ENCODE measurements at places on chromosomes 7 and 10.

DNA sequence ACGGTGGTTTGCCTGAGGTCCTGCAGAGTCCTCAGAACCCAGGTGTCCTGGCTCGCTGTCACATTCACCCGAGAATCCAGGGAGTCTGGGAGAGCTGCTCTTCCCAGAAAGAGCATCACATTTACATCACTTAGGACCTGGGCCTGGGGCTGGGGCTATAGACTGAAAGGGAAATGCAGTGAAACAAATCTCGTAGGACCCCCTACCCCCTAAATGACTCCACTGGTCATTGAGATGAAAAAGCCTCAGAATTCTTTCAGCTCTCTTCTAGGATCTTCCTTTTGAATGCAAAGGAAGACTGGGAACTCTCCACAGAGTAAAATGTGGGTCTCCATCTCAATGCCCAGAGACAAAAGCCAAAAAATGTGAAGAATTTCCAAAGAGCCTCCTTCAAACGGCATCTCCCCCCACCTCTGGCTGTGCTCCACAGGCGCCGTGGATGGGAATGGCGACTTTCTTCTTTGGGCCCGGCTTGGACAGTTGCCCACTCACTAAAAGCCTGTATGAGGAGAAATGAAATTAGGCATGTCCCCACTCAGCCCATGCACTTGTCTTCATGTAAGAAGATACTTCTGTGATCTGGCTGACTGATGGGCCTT is 49.0 kb upstream of the PODXL start:
- no peak for DNase-seq

DNA sequence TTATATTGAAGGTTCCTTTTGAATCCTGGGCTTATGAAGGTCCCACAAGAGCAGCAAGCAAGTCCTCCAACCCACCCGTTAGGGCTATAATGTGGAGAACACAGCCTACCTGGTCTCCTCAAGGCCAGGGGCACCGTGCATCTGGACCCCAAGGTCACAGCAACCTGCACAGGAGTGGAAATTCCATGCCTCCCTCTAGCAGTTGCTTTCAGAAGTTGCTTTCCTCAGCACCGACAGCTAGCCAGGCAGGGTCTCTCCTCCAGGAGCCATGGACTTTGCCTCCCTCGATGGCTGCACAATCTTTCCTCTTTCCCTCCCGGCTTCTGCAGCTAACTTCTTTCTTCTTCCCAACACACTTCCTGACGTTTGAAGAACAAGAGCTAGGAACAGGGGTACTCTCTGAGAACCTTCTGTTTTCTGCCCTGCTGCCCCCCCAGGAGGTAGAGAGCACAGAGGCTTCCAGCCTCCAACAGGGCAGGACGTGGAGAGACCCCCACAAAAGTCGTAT is 149.8 kb downstream of the PTPN20 start:
- DNase-seq: no peak

DNA sequence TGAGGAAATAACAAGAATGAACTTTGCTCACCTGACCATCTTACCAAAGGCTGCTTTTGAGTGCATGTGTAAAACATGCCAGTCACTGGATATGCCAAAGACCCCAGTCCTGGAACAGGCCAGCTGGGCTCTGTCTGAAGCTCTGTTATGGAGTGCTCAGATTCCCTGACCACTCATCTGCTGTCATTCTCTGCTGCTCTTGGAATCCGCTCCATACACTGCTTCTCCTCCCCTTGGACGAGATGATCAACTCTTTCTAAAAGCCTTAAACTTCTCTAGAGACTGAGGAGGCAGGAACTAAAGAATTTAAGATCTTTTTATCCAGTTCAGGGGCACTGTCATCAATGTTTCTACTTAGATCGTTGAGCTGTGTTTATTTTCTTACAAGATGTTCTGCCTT is 100.2 kb downstream of the SPAG6 start:
- DNase-seq: no peak

DNA sequence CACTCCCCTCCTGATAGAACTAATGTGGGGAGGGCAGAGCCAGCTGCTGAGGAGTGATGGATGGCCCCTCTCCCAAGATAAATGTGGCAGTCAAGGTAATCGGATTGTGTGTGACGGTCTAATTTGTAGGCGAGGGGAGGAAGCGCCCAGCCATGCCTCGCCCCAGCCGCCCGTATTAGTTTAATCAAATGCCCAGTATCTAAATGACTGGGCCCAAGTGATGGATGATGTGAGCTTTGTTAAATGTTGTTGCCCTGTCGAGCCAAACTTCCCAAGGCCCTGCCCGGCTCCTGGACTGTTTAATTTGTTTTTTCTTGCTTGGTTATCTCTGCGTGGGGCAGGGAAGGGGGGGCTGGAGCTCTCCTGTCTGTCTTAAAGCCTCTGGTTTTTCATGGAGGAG is 88.4 kb upstream of the PPIF start:
- DNase-seq: no peak

DNA sequence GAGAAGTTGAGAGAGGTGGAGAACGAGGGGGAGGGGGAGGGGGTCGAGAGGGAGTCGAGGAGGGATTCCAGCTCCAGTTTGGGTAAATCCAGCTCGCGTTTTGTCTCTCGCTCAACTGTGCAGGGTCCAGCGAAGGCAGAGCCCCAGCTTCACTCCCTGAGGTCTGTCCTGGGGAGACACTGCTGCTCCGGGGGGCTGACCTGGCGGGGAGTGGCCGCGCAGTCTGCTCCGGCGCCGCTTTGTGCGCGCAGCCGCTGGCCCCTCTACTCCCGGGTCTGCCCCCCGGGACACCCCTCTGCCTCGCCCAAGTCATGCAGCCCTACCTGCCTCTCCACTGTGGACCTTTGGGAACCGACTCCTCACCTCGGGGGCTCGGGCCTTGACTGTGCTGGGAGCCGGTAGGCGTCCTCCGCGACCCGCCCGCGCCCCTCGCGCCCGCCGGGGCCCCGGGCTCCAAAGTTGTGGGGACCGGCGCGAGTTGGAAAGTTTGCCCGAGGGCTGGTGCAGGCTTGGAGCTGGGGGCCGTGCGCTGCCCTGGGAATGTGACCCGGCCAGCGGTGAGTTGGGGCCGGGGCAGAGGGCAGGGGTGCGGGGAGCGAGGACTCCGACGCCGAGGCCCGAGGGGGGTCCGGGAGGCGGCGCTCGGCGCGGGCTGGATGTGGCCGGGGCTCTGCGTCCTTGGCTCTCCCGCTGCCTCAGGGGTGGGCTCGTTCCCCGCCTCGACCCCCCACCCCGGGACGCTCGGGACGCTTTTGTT is at the start of gene TET1:
Gene TET1, plus strand, starts transcription at position 152 of the 757 bp plus-strand sequence. CDS start 12,002 bp downstream, outside the sequence.
- peak; percentile 85 for DNase-seq

DNA sequence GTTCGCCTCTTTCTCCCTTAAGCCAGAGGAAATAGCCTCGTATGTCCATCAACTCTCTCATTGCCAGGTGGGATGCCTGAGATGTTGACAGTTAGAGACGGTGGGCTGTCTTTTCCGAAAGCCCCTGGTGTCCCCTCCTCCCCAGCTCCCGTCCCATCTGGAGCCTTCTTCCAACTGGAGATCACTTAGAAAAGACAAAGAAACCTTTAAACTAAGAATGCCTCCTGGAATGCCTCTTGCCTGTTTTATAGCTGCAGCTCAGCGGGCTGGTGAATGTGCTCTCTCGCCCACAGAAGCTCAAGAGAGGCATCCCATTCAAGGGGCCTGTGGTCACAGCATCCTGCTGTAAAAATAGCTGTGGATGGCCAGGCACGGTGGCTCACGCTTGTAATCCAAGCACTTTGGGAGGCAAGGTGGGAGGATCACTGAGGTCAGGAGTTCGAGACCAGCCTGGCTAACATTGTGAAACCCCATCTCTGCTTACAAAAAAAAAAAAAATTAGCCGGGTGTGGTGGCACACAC is 5.2 kb upstream of the MYL10 start:
- no peak for DNase-seq

GRCh38 chr7:74655768-74656440 is 1.6 kb upstream of the GTF2I start:
- no peak for DNase-seq

DNA sequence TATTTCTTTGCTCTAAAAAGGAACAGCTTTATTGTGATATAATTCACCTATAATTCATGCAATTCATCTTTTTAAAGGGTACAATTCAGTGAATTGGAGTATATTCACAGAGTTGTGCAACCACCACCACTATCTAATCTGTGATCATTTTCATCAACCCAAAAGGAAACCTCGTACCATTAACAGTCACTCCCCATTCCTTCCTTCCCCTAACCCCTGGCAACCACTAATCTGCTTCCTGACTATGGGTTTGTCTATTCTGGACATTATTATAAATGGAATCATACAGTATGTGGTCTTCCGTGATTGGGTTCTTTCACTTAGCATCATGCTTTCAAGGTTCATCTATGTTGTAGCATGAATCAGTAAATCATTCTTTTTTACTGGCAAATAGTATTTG is 52.3 kb downstream of the MKI67 start:
- DNase-seq: no peak

DNA sequence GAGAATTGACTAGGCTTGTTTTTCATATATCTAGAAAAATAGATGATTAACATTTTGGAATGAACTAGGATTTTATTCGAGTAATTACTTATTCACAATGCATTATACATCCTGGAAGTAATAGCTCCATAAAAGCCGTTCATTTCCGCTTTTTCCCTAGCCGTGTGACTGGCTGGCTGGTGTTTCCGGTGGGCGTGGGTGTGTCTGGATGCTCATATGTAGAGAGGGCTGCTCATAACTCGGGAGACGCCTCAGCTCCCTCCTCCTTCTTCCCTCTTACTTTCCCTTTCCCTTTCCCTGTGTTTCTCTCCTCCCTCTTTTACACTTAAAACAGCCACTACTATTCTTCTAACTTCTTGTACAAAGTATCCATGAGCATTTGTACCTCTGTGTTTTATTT is 187.7 kb upstream of the VSTM2A start:
- no peak for DNase-seq

DNA sequence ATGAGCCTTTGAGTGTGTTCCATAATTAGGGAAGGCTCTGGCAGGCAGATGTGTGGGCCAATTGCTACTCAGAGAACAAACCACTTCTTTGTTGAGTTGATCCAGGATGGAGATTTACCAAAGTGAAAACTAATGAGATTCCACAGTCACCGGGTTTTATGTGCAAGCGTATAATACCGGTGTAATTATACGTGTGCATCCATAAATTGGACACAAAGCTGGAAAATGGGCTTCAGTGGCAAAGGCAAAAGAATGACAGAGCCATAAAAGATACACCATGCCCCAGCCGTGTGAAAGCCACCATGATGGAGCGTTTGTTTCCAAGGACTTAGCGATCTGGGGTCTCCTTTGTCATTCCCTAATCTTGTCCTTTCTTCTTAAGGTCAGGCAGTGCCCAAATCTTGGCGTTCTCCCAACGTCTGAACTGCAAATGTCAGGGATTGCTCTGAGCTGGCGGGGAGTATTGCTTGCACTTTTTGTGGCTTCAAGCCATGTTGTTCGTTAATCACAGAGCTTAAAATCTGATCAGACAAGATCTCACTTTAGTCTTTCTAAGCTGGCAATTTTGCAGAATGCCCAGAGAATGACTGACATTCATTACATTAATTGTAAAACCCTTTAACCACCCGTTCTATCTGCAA is 70.1 kb downstream of the NPTX2 start:
- DNase-seq: no peak

DNA sequence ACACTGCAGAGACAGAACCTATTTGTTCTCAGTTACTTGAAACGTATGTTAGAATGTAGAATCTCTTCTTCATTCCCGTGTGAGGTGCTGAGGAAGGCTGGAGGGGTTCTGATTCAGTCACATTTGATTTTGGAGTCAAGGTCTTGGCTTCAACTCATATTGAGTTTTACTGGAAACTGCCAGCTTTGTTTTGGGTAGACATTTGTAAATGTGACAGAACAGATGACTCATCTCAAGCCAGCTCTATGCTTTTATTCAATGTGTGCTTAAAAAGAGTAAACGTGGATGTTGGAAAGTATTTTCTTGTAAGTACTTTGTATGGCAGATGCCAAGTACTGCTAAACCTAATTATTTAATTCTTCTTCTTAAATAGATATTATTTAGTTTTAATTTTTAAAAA is 780.8 kb upstream of the C7orf33 start:
- no peak for DNase-seq

GRCh38 chr7:9201928-9202327 is 768.5 kb downstream of the NXPH1 start:
- no peak for DNase-seq

DNA sequence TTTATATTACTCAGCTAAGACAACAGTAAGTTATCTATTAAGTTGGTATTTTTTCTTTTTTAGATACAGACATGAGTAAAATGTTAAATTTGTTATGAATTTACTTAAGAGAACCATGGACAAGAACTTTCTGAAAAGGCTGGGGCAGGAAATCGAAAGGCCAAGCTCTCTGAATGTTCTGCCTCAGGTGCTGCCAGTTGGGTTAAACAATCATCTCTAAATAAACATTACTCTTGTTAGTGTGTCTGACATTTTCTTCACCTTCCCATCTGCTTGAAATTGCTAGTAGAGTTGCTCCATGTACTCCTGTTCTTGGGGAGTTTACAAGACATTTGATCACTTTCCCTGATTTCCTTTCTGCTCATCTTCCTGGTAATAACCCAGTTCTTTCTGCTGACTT is 87.5 kb downstream of the ANKRD7 start:
- no peak for DNase-seq

- DNase-seq: no peak
Observed at GRCh38 chr10:114823077-114823463, 1.5 kb downstream of the FHIP2A start.

- DNase-seq: no peak
Observed at GRCh38 chr7:36565792-36566356, 158.4 kb downstream of the AOAH start.

DNA sequence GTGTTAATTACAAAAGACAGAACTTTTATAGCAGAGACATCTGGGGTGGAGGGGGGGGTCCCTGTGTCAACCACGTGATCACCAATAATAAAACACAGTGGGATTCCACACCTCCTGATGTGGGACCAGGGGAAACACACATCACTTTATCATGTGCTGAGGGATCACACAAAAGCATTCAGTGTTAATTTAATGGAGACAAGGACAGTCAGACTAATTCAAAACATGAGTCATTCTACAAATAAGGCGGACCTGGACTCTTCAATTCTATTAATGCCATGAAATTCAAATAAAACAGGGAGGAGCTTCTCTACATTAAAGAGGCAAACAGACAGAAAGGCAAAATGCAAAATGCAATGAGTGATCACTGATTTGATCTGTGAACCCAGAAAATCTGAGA is 67.3 kb upstream of the PFKP start:
- no peak for DNase-seq

DNA sequence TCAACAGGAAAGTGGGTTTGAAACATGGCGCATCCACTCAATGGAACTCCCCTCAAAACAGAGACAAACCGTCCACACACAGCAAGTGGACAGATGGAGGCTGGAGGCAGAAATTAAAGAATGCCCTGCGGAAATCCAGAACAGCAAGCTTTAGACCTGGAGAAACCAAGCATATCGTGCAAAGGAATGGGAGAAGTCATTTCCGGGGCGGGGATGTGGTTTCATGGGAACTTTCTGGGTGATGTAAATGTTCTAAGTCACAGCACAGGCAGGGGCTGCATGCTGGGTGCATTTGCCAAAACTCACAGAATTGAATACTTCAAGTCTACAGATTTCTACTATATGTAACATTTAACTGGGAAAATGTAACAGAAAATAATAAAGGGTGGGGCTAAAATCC is 213.0 kb downstream of the PTPRN2 start:
- DNase-seq: no peak

- no peak for DNase-seq
Observed at GRCh38 chr10:22339761-22340328, 5.5 kb upstream of the SPAG6 start.
